ENCODE measurements at places on chromosomes 3 and 15. TPM values are rescaled to one million over a fixed set of nuclear protein-coding genes. Genes with fewer than 3 reads are reported as not detected.

Gene CLDN16
- polyA plus RNA-seq = not detected

Gene FANCD2OS
- polyA plus RNA-seq = not detected

Gene WDR49
- polyA plus RNA-seq = 0.03 TPM

Gene C15orf62
- 0.19 TPM for polyA plus RNA-seq

Gene SOX14
- not detected for polyA plus RNA-seq

Gene CILP
- polyA plus RNA-seq = 5.3 TPM

Gene LRTM1
- polyA plus RNA-seq = not detected

Gene UBAP1L
- 1.1 TPM for polyA plus RNA-seq

Gene SCAPER
- 11.1 TPM for polyA plus RNA-seq

Gene ZNF660
- 0.18 TPM for polyA plus RNA-seq

Gene COL6A6
- 0.13 TPM for polyA plus RNA-seq

Gene NFKBIZ
- 5.4 TPM for polyA plus RNA-seq

Gene OR5K2
- polyA plus RNA-seq = not detected

Gene UTS2B
- polyA plus RNA-seq = 0.05 TPM

Gene RASL12
- polyA plus RNA-seq = 2.6 TPM

Gene FBXO40
- 28.1 TPM for polyA plus RNA-seq

Gene MCF2L2
- polyA plus RNA-seq = 0.38 TPM

Gene SEMA6D
- 2.5 TPM for polyA plus RNA-seq

Gene ATP8B4
- 0.31 TPM for polyA plus RNA-seq
